Central memory CD8-positive, alpha-beta T cell (primary cell): ENCODE measurements at places on chromosomes 3 and 15.

DNA sequence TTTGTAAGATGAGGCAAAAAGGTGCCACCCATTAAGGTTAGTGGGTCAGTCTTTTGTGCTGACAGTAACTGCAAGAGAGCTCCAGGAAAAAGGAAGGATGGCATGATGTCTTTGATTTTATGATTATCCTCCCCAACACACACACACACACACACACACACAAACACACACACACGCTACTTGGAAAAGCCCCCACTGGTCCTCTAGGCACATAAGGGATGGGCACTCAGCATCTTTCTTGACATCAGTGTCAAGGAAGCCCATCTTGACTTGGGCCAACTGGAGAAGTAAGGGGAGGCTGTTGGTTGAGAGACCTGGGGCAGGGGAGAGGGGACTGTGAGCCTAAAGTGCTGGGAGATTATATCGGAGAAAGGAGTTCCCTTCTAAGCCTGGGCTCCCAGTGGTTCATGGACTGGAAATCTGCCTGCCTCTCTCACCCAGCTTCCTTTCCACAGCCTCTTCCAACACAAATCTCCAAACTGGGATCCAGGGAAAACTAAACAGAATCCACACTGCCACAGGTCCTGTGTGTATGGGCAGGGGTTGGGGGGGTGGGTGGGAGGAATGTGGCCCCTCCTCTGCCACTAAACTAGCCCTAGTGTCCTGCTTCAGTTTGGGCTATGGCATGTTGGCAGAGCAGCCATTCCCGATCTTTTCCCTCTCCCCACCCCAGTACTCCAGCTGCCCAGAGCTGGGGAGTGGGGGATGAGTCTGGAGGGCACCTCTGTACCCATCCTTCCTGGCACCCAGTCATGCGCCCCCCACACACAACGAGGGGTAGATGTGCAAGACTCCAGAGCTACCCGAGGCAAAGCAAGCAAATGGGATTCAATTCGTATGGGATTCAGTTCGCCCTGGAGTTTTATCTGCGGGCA, 1.6 kb downstream of the AMOTL2 start:
- no peak for DNase-seq

DNA sequence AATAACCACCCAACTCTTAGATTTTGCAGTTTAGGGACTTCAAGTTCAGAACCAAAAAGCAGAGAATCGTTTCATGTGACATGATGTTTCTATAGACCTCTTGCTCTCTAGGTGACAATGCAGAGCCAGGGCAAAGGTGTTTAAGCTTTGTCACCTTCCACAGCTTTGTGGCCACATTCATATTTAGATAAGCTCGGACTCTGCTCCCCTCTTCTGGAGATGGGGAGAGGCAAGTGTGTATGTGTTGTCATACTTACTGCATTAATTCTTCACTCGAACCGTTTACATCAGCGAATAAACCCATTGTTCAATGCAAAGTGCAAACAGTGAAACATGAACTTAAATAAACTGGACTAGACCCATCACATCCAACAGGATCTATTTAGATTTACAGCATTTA, 33.2 kb downstream of the ST3GAL6 start:
- DNase-seq = no peak

GRCh38 chr3:107308716-107309115, 68.5 kb upstream of the CCDC54 start:
- DNase-seq = no peak

GRCh38 chr15:98771541-98771940, 123.2 kb downstream of the IGF1R start:
- no peak for DNase-seq

DNA sequence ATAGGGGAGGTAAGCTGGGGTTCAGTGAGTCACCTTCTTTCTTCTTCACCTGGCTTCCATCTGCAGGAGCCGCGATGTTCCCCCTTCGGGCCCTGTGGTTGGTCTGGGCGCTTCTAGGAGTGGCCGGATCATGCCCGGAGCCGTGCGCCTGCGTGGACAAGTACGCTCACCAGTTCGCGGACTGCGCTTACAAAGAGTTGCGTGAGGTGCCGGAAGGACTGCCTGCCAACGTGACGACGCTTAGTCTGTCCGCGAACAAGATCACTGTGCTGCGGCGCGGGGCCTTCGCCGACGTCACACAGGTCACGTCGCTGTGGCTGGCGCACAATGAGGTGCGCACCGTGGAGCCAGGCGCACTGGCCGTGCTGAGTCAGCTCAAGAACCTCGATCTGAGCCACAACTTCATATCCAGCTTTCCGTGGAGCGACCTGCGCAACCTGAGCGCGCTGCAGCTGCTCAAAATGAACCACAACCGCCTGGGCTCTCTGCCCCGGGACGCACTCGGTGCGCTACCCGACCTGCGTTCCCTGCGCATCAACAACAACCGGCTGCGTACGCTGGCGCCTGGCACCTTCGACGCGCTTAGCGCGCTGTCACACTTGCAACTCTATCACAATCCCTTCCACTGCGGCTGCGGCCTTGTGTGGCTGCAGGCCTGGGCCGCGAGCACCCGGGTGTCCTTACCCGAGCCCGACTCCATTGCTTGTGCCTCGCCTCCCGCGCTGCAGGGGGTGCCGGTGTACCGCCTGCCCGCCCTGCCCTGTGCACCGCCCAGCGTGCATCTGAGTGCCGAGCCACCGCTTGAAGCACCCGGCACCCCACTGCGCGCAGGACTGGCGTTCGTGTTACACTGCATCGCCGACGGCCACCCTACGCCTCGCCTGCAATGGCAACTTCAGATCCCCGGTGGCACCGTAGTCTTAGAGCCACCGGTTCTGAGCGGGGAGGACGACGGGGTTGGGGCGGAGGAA, 2.6 kb downstream of the ISLR2 start:
- DNase-seq = no peak

GRCh38 chr3:15206662-15207576, 873 bp downstream of the CAPN7 start:
- DNase-seq = no peak

GRCh38 chr15:69400850-69401249, 13.3 kb upstream of the KIF23 start:
- DNase-seq = no peak

DNA sequence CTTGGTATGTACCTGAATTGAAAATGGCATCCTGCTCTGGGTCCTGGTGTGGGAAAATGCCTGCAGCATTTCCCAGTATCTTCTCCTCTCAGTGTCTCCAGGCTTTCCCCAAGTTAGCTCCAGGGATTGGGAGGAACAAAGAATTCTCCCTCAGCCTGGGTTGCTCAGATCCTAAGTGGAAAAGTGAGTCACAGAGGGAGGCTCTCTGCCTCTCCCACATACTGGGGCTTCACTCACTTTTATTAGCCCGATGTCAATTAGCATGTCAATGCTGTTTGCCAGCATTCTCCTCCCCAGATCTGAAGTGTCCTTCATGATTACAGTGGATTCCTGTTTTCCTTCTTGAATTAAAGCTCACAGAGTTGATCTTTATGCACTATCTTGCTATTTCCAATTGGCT, 655.0 kb downstream of the EPHA3 start:
- no peak for DNase-seq

- no peak for DNase-seq
These were observed 9.5 kb upstream of the FSTL1 start for GRCh38 chr3:120460181-120460790.

DNA sequence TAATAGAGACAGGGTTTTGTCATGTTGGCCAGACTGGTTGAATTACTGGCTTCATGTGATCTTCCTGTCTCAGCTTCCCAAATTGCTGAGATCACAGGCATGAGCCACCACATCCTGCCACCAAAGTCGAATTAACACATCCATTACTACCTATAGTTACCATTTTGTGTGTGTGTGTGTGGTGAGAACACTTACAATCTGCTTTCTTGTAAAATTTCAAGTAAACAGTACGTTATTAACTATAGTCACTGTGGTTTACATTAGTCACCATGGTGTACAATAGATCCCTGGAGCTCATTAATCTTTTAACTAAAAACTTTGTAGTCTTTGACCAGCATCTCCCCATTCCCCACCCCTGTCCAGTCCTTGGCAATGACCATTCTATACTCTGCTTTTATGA, 270.0 kb downstream of the NAALADL2 start:
- no peak for DNase-seq

- DNase-seq = no peak
These were observed 592.1 kb downstream of the SI start for GRCh38 chr3:164486150-164486549.

- DNase-seq = peak; percentile 39
These were observed 59.9 kb downstream of the ZNF621 start for GRCh38 chr3:40584625-40585189.

- DNase-seq = no peak
These were observed 322.6 kb downstream of the GABRG3 start for GRCh38 chr15:27293607-27294006.

GRCh38 chr3:194243172-194243837, 107.4 kb downstream of the HES1 start:
- DNase-seq = no peak

DNA sequence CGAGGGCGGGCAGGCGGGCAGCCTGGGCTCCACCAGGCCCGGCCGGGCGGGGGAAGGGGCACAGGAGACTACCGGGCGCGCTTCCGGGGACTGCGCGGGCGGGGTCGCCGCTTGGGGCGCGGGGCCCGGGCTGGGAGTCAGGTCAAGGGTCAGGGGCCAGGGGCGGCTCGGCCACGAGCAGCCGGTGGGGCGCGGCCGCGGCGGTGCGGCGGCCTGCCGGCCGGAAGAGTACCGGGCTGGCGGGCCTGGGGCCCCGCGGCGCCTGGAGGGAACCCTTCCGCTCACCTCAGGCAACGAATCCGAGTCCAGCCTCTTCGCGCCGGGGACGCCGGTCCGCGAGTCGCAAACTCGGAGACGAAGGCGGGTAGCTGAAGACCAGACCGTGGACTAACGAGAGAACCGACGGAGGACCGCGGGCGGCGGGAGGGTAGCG, 225 bp downstream of the RHOA start:
- DNase-seq = no peak

DNA sequence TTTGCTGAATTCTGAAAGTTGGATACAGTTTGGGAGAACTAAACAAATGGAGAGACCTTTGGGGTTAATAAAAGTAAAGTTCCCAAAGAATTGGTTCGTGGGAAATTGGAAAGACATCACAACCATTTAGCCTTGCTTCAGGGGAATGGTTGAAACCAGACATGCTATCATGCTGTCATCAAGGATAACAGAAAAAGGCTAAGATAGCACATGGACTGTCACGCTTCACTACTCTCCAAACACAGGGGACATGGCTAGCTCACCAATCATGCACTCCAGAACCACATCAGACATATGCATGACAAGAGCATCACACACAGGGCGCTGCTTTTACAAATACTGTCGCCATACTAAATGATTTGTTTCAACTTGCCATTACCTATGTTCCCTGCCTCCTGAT, 671.7 kb upstream of the ROBO1 start:
- DNase-seq = no peak

DNA sequence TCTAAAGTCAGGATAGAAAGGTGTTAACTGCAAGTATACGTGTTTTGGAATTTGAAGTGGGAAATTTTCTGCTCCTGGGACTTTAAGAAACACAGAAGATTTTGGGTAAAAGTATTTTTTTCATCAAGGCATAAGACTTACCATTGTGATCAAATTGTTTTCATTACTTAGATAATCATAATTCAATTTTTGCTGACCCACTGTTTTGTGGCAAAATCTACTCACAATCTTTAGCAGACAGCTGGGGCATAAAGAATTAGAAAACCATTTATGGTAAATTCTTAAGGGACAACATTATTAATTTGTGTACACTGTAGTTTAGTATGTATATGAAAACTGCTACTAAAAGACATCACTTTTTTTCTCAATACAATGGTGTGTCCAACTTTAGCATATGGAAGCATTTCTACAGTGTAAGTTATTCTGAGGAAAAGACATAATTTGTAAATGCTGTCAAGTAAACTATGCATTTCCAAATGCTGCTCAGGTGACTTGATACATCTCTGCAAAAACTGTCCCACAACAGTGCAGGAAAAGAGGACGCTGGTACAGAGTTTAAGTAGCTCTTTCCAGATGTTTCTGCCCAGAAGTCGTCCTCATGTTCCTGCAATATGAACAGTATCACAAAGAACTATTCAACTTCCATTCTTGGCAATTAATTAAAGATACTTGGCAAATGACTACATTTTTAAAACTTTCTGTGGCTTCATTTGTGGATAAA, 52.3 kb downstream of the THSD4 start:
- no peak for DNase-seq

DNA sequence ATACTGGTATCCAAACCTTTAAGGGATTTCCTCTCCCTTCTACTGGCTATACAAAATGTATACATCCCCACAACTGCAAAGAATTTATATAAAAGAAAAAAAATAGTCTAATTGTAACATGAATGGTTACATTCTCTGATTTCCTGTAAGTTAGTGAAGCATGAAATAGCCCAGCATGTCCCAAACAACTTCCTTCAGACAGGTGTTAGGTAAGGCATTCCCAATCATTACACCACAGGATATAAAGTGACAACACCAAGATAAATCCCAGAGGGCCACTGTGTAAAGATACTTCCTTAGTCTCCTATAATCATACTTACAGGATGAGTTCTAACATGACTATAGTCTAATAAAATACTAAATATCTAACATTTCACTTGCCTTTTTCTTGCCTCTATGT, 7.6 kb downstream of the CMTM6 start:
- DNase-seq = no peak

DNA sequence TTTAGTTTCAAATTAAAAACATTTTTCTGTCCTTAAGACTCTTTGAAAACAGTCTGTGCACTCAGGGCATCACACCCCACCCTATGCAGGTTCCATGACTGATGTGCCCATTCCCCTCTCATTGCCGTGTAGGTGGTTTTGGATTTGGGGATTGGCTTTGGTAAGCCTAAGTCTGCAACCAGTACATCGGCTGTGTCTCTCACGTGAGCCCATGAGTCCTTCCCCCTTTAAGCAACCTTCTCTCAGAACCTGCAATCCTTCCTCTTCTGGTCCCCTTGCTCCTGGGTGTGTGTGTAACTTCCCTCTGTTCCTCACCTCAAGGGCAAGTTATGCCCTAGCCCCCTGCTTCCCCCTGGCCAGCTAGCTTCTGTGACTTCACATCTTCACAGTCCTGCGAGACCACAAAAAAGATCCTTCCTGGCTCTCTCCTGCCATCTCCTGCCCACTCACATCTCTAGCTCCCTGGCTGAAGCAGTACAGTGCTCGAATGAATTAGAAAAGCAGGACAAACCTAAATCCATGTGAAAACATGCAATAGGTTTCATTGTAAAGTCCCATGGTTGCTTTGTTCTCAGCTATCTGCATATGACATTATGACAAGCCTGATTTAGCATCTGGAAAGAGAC, 126.7 kb downstream of the UACA start:
- no peak for DNase-seq

GRCh38 chr15:70539912-70540530, 223.3 kb downstream of the UACA start:
- no peak for DNase-seq
